CD8-positive, alpha-beta memory T cell (primary cell): ENCODE measurements at places on chromosomes 12 and 14. TPM values are rescaled to one million over a fixed set of nuclear protein-coding genes. Genes with fewer than 3 reads are reported as not detected.

GRCh38 chr14:103273745-103274615 is 60.1 kb upstream of the EIF5 start:
- DNase-seq, result no peak

GUCY2C gene
- polyA plus RNA-seq, result not detected

GRCh38 chr14:23577004-23577681 is 1.4 kb downstream of the JPH4 start:
- no peak for DNase-seq

AKAP5 gene
- polyA plus RNA-seq, result 1.0 TPM

DNA sequence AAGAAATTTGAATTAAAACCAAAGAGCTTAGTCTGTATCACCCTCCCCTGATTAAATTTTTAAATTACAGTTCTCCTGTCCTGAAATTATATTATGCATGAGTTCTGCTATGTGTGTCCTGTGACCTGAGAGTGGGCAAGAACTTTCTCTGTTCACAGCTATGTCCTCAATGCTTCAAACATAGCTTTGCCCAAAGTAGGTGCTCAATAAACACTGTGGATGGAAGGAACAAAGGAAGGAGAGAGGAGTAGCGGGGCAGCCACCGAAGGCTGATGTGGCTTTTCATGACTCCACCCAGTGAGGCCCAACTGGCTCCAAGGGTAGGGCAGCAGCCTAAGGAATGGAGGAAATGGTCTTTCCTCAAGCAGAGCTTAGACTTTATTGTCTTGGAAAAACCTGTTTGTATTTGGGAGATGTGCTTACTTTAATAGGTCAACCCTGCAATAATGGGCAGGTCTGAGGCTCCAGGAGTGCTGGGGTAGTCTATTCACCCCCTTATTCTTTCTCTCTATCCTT is 7.6 kb upstream of the MARK3 start:
- no peak for DNase-seq

DNA sequence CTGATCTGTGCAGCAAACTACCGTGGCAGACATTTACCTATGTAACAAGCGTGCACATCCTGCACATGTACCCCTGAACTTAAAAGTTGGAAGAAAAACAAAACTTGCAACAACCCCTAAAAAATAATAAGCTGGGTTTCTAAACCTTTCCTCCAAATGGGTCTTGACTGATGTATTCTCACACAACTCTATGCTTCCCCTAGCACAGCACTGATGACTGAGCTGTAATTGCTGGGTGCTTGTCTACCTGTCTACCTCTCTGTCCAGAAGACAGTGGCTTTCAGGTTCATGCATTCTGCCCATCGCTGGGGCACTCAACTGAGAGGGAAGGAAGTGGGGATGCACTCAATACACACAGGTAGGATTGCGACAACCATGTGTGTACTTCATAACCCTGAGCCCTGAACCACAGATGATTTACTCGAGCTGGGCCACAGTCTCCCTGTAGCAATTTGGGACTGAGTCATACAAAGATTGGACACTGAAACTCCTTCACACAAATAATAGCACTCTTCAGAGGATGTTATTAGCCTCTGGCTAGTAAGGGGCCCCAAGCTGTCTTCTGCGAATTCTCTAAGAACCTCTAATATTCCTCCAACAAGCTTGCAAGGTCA is 44.8 kb upstream of the TMPO start:
- no peak for DNase-seq

DNA sequence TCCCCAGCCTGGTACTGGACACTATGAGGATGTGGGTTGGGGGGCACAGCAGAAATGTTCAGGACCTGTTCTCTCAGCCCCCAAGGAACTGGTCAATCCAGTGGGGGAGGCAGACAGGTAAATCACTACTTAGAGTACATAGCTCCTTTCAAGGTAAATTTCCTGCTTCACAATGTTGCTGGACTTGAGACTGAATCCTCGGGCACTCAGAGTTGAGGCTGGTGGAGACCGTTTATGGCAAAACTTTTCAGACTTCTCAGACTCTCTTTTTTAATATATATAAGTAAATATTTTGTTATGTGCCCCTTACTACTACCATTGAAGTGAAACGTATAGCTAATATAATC is 483 bp upstream of the SERPINA10 start:
- no peak for DNase-seq

- peak; percentile 21 for DNase-seq
These were observed 23.5 kb downstream of the FGF23 start for GRCh38 chr12:4356041-4356327.

GRCh38 chr14:100085462-100085861 is 20.2 kb downstream of the EVL start:
- DNase-seq, result no peak

- no peak for DNase-seq
These were observed 870.6 kb downstream of the NRXN3 start for GRCh38 chr14:79040790-79041189.

GRCh38 chr12:40287369-40287975 is 62.7 kb downstream of the LRRK2 start:
- no peak for DNase-seq

DNA sequence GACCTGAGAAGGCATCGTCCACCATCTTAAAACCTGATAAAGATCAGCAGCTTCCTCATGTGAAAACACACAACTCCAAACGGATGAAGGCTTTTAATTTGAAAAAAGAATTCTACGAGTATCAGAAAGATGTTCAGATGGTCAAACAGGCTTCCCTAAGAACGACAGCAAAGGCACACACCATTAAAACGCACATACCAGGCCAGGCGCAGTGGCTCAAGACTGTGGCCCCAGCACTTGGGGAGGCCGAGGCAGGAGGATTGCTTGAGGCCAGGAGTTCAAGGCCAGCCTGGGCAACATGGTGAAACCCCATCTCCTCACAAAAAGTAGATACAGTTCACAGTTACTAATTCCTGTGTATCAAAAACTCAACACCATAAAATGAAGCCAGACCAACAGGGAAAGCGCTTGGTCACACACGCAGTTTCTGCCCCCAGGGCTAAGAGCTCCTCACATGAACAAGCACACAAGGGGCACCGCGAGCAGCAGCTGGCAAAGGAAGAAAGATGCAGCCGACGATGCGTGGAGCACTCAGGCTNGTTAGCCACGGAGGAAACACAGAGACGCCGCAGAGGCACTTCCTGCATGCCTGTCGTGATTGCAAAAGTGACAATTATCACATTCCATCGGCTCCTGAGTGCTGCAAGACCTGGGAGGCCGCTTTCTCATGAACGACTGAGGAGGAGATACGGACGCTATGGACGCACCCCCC is 78.0 kb downstream of the NOC4L start:
- DNase-seq, result no peak

DNA sequence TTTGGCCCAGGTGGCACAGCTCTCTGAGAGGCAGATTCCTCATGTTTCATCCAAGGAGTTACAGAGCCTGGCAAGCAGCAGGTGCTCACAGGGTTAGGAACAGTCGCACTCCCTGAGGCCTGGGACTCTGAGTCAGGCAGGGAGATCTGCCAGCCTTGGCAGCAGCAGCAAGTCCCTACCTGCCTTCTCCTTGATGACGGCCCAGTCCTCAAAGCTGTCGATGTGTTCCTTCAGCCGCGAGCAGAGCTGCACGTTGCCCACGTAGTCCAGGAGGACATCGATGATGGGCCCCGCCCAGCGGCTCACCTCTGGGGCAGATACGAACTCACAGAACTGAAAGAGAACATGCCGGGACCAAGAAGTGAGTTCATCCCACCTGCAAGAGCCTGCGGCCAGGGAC is 10.4 kb downstream of the FAM181A start:
- DNase-seq, result no peak

- DNase-seq, result no peak
These were observed 26.5 kb downstream of the NTF3 start for GRCh38 chr12:5458229-5459050.

- no peak for DNase-seq
These were observed 13.0 kb downstream of the FGD6 start for GRCh38 chr12:95204141-95204866.

- no peak for DNase-seq
These were observed 25.5 kb downstream of the EP400 start for GRCh38 chr12:131975228-131975627.

- no peak for DNase-seq
These were observed 31.1 kb downstream of the SSH1 start for GRCh38 chr12:108826101-108826806.

STXBP6 gene
- polyA plus RNA-seq, result not detected

ASCL1 gene
- not detected for polyA plus RNA-seq

DHRS2 gene
- polyA plus RNA-seq, result not detected

DNA sequence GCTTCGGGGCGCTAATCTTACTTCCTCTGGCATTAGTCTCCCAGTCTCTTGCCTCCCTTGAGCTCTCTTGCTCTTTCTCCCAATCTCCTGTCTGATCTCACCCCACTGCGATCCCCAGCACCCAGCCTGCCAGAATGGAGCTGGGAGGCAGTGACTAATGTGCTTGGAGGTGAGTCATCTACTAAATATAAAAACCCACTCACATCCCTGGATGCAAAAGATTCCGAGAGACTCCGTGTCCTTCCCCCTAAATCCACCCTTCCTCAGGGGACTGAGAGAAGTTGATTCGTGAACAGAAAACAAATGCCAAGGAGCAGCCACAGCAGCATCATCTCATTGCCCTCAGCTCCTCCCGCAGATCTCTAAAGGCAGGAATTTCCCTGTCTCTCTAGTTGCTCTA is 45.7 kb upstream of the KCNA5 start:
- no peak for DNase-seq

GRCh38 chr14:68479247-68479646 is 313.6 kb downstream of the ZFP36L1 start:
- no peak for DNase-seq

DNA sequence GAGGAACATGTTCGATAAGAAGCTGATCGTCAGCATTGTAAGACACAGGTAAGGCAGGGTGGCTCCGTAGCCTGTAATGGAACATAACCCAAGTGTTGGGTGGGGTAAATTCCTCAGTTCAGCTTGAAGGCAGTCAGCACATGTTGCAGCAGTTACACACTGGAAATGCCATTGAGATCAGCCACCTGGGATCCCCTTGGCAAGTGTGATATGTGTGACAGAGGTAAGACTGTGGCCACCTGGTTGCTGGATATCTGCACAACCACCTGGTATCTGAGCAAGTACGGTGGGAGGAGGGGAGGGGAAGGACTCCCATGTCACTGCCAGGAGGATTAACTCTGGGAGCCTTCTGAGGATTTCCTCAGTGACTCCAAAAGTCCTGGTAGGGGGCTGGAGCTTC is 158.0 kb upstream of the CAND1 start:
- no peak for DNase-seq

DNA sequence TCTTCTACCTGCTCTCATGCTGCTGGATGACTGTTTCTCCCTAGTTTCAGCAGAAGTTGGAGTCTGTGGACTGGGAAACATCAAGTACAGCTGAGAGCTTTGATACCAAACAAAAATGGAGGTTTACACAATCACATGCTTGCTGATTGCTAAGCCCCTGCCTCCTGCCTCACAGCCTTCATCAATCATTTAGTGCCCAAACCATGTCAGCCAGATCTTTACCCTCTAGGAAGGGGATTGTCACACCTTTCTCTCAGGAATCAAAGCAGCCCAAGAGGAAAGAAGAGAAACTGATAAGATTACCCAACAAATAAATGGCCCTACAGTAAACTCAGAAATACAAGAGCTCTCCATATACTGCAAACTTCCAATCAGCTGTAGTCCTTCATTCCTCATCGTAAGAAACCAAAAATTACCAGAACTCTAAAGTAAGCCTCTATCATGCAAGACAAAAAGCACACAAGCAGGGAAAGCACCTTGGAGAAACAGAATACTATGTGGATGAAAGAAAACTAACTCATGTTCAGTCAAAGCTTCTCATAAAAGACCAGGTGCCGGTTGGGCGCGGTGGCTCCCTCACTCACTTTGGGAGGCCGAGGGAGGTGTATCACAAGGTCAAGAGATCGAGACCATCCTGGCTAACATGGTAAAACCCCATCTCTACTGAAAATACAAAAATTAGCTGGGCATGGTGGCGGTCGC is 63.6 kb upstream of the RESF1 start:
- no peak for DNase-seq

DNA sequence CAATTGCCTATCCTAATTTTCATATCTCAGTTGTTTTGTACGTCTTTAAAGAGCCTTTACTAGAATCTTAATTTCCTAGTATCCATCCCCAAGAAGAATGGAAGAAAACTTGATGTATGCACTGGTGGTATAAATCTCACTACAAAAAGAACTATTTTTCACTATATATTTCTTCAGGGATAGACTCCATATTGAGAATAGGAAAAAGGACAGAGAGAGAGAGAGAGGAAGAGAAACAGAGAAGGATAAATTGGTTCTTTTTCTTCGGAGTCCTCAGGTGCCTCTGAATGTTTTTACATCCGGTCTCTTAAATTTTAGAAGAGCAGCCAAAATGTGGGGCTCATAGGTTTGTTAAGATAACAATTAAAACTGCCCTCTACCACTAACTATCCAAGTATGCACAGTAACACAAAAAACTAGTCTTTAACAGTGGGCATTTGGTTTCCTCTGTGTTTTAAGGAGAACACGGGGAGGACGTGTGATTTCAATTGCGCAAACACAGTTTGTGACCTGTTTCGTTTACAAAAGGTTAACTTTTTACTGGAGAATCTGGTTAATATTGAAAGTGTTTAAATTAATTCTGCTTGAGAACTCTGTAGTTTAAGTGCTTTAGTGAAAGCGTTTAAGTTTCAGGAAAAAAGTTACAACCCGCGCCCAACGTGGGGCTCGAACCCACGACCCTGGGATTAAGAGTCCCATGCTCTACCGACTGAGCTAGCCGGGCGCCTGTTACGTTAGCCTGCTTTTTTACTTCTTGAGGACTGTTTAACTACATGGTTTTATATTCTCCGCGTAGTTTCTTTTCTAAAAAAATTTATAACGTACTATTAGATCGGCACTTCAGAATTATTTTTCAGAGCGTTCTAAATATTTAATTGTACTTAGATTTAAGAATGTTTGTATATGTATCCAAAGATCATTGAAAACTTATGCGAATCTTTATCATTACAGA is 5.1 kb upstream of the PSMA3 start:
- peak; percentile 82 for DNase-seq

NUAK1 gene
- polyA plus RNA-seq, result 0.16 TPM

- no peak for DNase-seq
These were observed 49.9 kb upstream of the PLEKHG3 start for GRCh38 chr14:64654246-64654900.

DNA sequence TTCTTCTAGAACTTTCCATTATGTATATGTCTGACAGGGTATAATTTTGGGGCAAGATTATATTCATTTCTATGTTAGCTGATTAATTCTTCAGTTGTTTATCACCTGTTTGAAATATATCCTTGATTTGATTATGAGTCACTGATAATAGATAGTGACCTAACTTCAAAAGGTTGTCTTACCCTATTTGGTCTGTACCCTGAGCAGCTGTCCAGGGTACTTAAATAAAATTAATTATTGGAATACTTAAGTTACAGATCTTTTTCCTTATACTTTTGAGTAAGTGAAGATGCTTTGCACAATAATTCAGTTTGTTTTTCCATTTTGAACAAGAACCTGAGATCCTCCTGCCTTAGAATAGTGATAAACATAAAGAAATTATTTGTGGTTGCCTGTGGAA is 13.2 kb upstream of the NPAS3 start:
- no peak for DNase-seq

- no peak for DNase-seq
These were observed 97.7 kb downstream of the PPM1A start for GRCh38 chr14:60346706-60347105.
